ENCODE measurements at places on chromosomes 3 and 15.

DNA sequence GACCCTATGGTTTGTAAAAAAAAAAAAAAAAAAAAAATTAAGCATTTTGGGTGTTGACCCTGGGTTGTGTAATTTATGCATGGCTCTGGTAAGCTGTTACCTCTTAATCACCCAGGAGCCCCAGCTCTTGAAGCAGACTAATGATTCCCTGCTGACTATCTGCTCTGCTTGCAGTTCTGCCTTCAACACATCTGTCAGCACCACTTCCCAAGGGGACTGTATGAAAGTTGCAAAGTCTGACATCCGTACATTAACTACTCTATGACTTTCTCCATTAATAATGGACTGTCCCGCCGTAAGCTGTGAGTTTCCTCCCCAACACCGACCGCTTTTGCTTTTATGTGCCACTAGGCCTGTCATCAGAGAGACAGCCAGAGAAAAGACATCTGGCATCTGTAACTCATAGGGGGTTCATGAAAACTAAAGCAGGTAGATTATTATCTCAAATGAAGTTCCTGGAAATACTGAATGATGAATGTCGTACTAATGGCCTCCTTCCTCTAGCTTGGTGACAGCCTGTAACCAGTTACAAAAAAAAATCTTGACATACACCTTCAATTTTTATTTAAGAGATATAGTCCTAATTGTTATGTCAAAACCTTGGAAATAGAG, 271.5 kb downstream of the IL5RA start:
- DNase-seq = no peak

GRCh38 chr3:150013801-150014200, 43.1 kb upstream of the PFN2 start:
- no peak for DNase-seq

DNA sequence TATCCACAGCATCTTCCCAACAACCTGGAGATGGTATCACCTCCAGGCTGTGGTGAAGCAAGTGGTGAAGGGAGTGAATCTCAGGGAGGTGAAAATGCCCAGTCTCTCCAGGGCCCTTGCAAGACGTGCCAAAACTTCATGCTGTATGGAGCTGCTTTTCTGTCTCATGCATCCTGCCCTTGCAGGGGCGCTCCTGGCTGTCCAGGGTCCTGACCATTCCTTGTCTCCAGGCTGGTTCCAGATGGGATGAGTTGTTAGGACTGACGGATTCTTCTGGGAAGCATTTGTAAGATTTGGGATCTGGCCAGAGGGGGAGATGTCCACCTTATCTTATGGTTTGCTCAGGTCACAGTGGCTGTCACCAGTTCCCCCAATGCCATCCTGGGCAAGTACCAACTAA, 15.8 kb downstream of the TGM4 start:
- DNase-seq = no peak

DNA sequence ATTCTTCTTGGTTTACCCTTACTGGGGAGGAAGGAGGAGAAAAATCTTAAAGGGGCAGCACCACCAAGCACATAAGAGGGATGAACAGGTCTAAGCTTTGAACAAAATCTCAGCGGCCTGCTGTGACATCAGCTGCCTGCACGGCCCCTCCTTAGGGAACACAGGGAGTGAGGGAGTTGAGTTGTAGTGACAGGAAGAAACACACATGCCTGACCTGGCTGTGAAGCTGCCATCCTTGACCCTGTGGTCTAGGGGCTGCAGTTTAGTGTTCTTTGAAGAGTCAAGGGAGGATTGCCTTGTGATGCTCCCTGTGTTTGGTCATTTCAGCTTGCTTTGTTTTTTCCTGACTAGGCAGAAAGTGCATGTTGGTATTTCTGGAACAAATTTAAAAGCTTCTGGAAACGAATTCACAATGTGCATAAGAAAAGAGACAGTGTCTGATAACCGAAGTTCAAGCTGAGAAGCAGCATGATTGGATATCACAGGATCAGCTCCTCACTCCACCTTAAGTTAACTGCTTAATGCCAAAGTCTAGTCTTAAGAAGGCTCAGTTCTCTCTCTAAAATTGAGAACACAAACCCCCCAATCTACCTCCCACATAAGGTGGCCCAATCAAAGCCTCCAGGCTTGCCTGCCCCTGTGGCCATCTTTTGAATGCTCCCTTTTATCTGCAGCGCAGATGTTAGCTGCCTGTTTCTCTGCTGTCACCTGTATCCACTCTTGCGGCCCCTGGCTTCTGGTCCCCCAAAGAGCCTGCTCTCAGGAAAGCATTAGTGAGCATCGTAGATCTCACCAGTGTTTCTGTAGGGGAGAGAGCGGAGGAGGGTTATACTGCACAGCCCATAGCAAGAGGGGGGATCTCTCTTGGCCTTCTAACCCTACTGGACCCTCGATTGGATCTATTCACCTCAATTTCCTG, 82.2 kb downstream of the SCN11A start:
- no peak for DNase-seq

DNA sequence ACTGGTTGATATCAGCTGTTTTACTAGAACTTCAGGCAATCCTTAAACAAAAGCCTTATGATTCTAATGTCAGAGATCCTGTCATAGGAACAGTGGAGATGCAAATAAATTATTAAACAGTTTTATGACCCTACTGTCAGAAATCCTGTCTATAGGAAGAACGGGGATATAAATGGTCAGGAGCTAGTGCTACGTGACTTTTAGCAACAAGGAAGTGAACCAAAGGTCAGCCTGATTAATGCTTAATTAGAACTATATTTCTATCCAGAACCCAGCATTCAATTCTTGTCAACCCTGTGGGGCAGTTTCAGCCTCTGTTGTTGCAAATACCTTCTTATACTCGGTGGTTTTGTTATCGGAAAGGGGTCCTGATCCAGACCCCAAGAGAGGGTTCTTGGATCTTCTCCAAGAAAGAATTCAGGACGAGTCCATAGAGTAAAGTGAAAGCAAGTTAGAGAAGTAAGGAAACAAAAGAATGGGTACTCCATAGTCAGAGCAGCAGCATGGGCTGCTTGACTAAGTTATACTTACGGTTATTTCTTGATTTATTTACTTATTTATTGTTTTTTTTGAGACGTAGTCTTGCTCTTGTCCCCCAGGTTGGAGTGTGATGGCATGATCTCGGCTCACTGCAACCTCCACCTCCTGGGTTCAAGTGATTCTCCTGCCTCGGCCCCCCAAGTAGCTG, 59.9 kb upstream of the RNU6-1 start:
- DNase-seq = no peak

- no peak for DNase-seq
These were observed 17.0 kb downstream of the RGMA start for GRCh38 chr15:93072011-93072410.

- no peak for DNase-seq
These were observed 112.0 kb downstream of the THRB start for GRCh38 chr3:24382647-24383046.

- no peak for DNase-seq
These were observed 387.9 kb downstream of the RBMS3 start for GRCh38 chr3:29668728-29669127.

DNA sequence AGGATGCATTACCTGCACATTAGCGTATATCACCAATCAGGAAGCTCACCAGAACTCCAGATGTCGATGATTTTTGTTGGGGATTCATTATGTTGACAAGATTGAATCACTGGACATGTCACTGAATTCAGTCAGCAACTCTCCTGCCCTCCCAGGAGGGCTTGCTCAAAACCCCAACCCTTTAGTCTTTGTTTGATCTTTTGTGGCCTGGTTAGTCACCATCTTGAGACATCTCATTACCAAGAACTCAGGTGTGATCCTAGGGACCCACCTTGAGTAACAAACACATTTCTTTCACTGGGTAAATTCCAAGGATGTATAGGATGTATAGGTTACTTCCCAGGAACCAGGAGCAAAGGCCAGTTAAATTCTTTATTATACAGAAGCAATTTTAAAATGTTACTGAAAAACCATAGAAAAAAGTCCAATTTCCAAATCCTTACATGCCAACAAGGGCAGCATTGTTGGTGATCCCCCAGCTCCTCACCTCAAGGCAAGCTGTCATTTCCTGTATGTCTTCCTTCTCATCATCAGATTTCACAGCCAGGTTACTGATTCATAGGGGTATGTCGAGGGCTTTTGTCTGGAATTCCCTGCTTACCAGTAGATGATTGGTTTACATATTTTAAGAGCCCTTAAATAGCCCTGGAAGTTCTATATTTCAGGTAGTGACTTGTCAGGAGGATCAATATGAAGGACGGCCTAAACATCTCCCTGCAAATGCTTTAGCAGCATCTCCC, 11.7 kb downstream of the SNRPN start:
- DNase-seq = no peak

- DNase-seq = no peak
These were observed 12.8 kb downstream of the TBC1D21 start for GRCh38 chr15:73885954-73886700.

DNA sequence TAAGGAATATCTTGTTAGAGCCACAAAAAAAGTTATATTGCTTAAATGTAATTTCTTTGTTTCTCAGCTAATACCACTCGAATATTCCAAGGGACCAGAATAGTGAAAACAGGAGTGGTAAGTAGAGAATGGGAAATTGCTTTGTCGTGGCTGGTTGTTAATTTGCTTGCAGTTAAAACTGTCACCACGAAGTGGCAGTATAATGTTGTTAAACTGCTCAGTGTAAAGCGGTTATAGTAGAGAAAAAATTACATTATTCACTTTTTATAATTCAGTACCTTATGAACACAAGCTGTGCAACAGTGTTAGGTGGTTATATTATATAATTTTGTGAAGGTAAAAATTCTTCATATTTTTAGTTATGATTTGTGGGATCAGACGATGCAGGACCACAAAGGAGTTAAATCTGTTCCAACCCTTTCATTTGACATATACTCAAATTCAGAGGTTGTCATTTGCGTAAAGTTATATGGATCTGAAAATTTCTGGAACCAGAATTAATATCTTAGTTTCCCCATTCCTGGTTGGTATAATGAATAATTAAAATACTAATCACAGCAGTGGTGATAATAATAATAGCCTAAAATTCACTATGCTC, 171.8 kb downstream of the FEZF2 start:
- DNase-seq = no peak

DNA sequence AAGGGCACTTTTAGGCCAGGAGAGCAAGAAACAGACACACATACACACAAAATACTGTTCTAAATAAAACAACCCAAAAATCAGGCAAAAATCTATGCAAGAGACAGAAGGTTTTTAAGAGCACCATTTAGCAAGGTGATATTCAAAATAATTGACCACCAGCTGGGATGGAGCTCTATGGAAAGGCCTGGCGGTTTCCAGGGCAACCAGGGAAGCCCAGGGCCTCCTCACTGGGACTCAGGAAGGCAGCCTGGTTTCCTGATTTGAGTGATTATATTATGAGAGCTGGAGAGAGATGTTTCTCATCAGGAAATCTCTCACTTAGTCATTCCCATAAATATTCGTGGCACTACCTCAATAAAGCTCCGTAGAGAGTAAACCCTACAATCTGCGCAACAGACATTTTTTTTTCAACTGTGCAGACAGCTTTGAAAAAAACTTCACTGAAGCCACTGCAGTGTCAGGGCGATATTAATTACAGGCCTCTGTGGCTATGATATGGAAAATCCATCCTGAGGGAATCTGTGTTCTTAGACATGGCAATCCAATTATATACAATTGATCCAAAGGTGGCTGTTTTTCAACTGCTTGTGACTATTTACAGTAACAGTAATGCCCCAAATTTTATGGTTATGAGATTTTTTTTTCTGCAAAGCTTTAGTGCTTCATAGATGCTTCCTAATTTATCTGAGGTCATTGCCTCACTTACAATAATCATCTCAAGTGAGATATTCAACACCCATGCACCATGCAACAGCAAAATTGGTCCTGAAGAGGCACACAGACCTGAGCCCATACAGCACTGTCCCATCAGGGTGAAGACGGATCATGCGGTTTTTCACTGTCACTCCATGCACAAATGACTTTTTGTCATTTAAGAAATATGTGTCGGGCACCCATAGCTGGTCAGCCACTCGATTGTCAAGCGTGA, 152.1 kb downstream of the GABRB3 start:
- no peak for DNase-seq

GRCh38 chr15:41974041-41974440, 1.7 kb upstream of the EHD4 start:
- no peak for DNase-seq

DNA sequence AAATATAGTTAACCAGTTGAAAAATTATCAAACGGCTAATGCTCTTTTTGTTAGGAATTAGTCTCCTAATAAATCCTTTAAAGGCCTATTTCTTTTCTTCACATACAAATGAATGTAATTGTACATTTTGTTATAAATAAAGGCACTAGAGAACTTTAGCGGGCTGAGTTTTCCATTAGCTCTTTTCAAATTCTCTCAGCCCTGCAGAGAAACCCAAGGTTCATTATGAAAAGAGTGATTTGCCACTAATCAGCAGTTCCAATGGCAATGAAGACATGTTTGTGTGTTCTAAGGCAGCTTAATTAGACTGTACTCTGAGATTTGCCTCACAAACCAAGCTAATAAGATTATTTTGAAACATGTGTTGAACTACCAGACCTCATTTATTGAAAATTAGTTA, 64.6 kb upstream of the P2RY1 start:
- DNase-seq = no peak

- no peak for DNase-seq
These were observed 5.3 kb downstream of the BDH1 start for GRCh38 chr3:197550489-197550888.

DNA sequence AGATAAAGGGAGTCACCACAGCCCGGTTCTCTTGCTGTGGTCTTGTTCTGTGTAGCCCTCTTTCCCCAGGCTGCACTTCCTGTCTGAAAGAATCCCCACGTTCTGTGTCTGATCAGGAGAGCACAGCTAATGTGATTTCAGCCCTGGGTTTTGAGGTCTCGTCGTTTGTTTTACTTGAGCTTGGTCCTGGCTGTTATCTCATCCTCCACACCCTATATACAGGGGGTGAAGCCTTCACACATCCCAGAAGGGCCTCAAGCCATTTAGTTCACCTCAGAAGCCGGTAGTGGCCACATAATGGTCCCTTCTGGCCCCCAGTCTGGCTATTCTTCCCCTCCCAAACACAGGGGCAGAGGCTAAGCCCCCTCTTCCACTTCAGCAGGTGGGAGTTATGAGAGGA, 115.6 kb downstream of the PDE8A start:
- no peak for DNase-seq

DNA sequence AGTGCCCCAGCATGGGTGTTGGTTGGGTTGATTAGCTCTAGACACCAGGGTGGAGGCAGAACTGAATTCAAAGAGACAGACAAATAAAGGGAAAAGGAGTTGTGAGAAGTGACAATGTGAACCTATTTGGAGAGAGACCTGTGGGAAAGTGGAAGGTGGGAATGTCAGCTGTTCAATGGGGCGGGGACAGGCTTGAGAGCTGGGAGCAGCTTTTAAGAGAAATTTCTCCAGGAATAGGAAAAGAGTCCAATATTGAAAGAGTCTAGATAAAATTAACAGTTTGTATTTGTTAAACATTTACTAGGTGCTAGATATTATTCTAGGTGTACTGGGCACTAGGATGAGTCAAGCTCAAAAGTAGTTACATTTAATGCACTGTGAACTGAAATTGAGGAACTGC, 225.3 kb downstream of the GAP43 start:
- no peak for DNase-seq

DNA sequence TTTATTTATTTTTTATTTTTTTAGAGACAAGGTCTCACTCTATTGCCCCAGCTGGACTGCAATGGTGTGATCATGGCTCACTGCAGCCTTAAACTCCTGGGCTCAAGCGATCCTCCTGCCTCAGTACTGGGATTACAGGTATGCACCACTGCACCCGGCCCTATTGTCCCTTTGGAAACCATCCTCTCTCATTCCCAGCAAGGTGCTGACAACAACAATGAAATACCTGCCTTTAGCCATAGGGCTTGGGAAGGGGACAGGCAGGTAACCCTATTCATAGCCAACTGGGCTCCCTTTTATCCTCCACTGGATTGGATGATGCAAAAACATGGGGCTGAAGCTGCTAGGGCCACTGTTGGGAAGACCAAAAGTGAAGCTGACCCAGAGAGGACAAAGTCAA, 43.1 kb downstream of the SCAP start:
- DNase-seq = no peak

All from naive thymus-derived CD8-positive, alpha-beta T cell (primary cell).